Stimulated activated CD8-positive, alpha-beta memory T cell treated with anti-CD3 and anti-CD28 coated beads, Interleukin-2, amount 100 ng/mL, for 1 hour (primary cell): ENCODE measurements at places on chromosomes 5 and 9.

GRCh38 chr5:138884554-138884953, 9.4 kb upstream of the LRRTM2 start:
- no peak for DNase-seq

GRCh38 chr5:30894811-30895210, 298.7 kb upstream of the CDH6 start:
- DNase-seq = no peak

DNA sequence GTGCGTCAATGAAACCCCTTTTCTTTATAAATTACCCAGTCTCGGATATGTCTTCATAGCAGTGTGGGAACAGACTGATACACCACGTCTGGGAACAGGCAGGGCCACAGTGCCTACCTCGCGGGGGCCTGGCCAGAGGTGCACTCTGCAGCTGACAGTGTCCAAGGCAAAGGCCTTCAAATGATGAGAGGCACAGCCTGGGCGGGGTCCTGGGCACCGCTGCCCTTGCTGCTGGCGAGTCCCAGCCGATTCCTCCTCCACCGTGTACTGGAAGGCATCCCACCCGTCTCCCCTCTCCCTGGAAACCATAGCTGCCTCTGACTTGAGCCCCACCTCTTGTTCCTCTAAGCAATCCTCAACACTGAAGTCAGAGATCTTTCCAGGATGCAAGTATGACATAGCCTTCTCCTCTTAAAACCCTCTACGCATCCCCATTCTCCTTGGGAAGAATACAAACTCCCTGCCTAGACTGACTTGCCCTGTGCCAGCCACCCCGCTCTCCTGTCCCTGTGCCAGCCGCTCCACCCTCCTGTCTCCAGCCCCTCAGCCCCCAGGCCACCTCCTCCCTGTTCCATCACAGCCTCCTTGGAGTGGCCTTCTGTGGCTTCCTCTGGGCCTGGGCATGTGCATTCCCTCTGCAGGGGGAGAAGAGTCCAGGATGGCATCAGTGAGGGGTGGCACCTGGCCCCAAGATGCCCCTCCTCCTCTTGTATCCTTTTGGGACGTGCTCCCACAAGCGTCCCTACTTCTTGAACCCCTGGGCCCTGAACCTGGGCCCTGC, 8.1 kb upstream of the COL5A1 start:
- DNase-seq = no peak

GRCh38 chr5:56323505-56323904, 90.4 kb upstream of the ANKRD55 start:
- no peak for DNase-seq

- no peak for DNase-seq
Observed at GRCh38 chr9:31253800-31254762, 1130.4 kb upstream of the ACO1 start.
